ENCODE measurements at places on chromosomes 7 and 10.

DNA sequence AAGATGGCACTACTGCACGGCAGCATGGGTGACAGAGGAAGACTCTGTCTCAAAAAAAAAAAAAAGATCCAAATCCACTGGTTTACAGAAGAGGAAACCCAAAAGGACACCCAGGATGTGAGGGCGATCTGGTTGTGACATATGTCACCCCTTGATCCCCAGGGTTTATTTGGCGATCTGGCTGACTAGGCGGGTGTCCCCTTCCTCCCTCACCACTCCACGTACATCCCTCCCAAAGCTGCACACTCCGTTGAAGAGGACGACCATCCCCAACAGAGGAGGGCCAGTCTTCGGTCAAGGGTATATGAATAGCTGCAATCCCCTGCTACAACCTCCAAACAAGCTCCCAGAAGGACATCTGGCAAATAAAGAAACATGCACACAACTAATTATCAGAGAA lies 111.6 kb downstream of the HTR5A start:
- DNase-seq: no peak

GRCh38 chr7:19665399-19666008 lies 43.3 kb downstream of the POLR1F start:
- DNase-seq: no peak

GRCh38 chr7:2405201-2405600 lies 1.8 kb downstream of the CHST12 start:
- no peak for DNase-seq

GRCh38 chr7:148700661-148701064 lies 2.0 kb downstream of the CUL1 start:
- peak; percentile 62 for DNase-seq

DNA sequence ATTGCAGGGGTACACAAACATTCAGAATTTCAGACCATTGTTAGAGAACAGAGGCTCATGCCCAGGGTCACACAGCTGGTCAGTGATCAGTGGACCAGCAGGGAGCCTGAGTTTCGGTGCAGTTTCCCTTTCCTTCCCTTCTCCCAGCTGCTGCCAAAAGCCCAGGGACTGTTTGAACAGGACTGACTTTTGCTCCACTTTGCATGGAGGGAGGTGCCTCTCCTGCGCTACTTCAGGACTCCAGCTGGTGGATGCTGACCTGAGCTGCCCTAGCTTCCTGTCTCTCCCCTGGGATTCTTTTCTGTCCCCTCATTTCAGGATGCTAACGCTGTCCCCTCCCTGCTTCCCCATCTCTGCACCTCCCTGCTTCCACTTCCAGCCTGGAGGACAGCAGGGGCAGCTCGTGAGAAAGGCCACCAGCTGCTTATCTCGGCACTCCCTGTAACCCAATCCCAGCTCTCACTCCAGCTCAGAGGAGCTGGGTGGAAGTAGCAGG lies 14.5 kb downstream of the SH2D4B start:
- DNase-seq: no peak

DNA sequence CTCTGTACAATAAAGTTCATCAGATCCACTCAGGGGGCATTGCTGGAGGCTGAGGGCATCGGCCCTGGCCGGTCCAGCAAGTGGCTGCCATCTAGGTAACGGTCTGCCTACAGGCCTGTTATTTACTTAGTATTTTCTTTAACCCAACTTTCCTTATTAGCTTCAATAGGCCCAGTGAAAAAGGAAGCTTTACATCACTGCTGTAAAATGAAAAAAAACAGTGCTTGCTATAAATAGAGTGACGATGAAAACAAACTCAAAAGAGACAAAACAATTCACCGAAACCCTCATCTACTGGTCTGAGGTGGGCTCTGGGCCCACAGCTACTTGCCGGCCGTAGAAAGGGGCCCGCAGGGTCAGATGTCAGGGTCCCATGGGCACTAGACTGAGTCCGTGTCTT lies 192.5 kb downstream of the ELFN1 start:
- DNase-seq: no peak

DNA sequence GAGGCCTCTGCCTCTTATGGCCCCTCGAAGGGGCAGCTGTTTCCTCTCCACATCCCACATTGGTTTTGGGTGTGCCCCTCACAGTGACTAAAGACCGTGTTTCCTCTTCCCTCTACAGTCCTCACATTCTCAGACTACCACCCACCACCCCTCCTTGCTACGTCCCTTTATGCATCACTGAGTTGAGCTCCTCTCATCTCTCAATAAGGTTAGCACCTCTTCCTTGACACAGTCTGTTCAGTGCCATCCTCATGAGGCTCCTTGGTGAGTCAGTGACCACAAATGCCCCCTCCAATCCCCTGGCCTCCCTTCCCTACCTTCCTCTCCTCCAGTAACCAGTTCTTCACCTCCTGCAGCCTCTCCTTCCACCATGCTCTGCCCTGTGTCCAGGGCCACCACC lies 239.1 kb upstream of the MYO3A start:
- no peak for DNase-seq

GRCh38 chr10:75334720-75335119 lies 66.8 kb downstream of the ZNF503 start:
- no peak for DNase-seq

GRCh38 chr7:107286751-107287621 lies 118.2 kb downstream of the HBP1 start:
- DNase-seq: no peak

GRCh38 chr10:78964952-78965633 lies 103.7 kb upstream of the ZMIZ1 start:
- no peak for DNase-seq

DNA sequence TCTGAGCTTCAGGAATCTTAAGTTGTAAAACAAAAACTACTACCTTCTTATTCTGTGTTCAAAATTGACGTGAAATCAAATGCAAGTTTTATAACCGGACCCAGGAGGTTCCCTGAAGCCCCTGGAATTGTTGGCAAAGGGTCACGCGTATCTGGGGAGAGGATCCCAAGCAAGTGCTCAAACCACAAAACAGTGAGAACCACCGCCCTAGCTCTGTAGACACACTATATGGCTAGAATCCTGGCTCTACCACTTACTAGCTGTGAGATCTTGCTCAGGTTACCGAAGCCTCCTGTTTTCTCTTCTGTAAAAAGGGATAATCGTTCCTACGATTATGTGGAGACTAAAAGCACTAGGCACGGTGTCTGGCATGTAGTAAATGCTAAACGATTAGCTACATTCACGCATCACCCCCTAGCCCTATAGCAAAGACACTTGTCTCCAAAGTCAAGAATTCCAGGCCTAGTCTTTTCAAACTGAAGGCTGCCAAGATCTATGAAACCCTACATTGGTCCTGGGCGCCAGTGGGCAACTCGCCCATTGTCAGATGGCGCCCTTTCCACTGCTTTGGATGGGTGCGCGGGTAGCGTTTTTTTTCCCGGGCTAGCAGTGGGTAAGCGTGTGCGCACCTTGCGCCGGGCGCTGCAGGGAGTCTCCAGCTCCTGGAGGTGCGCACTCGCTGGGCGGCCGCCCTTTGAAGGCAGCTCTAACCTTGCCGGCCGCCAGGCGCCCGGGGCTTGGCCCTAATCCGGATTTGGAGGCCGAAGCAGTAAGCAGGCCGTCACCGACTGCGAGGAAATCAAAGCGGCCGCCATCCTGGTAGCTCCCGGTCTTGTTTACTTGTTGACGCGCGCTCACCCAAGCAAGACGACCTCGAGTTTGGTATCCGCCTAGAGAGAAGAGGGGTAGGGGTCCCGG lies 11.6 kb upstream of the NKX2-3 start:
- DNase-seq: no peak

DNA sequence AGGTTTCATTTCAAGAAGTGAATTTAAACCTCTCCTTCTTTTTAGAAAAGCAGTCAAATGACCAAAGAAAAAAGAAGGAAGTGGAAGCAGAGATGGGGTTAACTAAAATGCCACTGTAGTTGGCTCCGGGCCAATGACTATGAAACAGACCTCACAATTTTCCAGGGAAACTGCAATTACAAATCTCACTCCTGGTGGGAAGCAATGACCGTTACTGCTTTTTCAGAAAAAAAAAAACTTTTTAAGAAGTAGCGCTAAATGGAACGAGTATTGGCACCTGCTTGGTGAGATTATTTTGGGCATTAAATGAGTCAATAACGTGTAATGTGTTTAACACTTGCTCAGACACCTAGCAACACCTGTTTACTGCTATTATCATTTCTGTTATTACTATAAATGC lies 1.2 kb downstream of the SFRP4 start:
- DNase-seq: no peak

DNA sequence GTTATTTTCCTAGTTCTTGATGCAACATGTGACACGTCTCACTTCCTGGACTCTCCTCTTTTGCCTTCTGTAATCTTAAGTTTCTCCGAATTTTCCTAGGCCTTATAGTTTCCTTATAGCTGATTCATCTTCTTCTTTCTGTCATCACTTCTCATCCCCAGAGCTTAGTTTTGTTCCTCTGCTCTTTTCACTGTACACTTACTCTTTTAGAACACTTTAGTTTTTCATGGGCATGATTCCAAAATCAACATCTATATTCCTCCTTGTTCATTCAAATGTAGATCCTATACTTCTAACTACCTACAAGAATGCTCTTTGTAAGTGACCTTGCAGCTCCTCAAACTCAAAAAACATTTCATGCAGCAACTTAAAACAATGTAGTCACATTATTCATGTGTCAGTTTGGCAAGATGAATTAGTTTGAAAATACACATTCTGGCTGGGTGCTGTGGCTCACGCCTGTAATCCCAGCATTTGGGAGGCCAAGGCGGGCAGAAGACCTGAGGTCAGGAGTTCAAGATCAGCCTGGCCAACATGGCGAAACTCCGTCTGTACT lies 13.1 kb upstream of the SLC26A3 start:
- no peak for DNase-seq

- no peak for DNase-seq
Observed at GRCh38 chr7:154744256-154744860, 258.6 kb downstream of the PAXIP1 start.

GRCh38 chr7:37315772-37316715 lies 132.6 kb downstream of the ELMO1 start:
- no peak for DNase-seq

DNA sequence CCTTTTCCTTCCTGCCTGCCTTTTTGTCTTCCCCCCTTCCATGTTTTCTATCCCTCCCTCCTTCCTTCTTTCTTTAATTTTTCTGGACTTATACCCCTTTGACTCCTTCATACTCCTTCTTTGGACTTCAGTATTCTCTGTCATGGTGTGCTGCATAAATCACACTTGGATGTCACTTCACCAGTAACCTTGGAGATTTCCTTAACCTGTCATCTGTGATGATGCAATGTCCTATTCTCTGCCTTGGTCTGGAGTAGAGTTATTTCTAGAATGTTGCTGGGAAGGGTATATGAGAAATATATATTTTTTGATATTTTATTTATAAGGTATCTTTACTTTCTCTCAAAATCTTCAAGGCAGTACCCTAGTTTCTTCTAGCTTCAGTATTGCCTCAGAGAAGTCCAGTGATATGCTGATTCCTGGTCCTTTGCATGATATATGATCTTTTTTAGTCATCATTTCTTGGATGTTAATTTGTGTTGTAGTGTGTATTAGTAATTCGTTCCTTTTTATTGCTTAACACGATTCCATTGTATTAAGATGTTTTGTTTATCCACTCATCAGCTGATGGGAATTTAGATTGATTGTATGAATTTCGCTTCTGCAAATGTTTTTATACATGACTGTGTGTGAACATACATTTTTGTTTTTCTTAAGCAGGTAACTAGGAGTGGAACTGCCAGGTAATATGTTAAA lies 206.9 kb upstream of the MBL2 start:
- DNase-seq: no peak

- DNase-seq: no peak
Observed at GRCh38 chr7:11775401-11775800, 56.6 kb downstream of the THSD7A start.

DNA sequence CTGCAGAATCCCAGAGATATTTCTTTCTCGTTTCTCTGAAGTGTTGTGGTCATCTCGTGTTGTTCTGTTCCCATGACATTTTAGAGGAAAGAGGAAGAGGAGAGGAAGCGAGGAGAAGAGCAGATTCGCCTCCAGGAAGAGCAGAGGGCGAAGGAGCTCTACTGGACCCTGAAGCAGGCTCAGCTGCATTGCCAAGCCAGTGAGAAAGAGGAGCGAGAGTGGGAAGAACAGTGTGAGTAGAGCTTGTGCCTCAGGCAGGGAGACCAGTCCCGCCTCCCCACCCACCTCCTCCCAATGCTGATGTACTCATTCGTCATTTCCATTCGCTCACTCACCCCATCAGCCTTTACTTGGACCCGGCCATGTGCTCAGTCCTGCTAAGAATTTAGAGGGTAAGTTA lies 50.8 kb downstream of the SH2D4B start:
- no peak for DNase-seq

GRCh38 chr7:91311839-91312238 lies 47.6 kb downstream of the FZD1 start:
- no peak for DNase-seq

GRCh38 chr10:62805231-62806099 lies 945 bp downstream of the ADO start:
- no peak for DNase-seq

DNA sequence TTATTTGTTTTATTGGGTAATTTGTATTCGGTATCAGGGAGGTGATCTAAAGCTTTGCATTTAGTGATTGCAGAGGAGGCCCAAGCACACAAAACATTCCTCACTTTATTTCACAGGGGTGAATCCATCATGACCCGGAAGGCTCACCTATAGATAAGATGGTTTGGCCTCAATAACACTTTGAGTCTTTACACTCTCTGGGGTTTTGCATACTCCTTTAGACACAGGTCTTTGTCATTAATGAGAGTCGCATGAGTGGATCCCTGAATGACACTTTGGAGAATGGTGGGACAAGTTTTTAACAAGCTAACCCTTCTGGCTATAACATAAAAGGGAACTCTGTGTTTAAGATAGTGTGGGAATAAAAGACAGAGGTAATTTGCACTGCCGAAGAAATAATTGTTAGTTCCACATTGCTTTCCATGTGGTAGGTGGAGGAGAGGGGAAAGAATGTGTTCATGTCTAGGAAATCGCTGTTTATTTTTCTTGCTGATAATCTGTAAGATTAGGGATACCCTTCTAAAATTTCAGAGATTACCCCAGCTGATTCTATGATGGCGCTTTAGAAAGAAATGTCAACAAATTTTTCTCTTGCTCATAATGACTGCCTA lies 455.8 kb downstream of the TFEC start:
- DNase-seq: no peak

- DNase-seq: no peak
Observed at GRCh38 chr10:77285529-77286182, 352.0 kb downstream of the KCNMA1 start.

Data from activated CD4-positive, alpha-beta T cell treated with anti-CD3 and anti-CD28 coated beads for 4 hours (primary cell).